ENCODE measurements at places on chromosomes 2 and 18.

DNA sequence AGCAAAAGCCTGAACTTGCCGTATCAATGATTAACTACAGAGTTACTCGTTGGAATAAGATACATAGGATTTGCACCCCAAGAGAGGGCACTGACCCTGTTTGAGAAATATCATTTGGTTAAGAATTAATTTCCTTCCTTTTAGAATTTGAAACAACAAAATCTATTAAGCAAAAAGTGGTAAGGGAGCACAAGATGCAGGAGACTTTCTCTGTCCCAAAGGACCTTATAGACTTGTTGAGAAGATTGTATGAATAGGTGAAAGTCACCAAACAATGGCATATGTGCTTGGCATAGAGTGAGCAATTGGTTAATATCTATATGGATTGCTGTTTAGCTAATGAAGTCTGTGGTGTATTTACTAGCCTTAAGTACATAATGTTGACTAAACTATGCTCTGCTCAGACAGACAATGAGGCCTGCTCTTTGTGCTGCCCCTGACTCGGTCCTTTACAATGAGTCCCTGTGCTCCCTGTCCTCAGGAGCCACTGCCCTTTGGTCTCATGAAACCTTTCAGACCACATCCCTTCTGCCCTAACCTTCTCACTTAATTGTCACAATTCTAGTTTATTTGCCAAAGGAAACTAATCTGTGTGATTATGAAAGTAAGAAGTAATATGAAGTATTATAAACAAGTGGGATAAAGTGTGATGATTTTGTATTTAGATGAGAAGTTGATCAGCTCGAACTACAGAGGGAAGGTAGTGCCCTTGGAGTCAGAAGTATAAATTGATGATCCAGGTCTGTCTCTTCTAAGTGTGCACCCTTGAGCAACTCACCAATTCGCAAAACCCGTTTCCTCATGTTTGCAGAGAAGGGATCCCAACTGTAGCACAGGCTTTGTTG, 21.2 kb upstream of the HNMT start:
- no peak for DNase-seq

- DNase-seq: peak; percentile 93
These were observed 43.1 kb downstream of the INPP4A start for GRCh38 chr2:98487806-98488189.

DNA sequence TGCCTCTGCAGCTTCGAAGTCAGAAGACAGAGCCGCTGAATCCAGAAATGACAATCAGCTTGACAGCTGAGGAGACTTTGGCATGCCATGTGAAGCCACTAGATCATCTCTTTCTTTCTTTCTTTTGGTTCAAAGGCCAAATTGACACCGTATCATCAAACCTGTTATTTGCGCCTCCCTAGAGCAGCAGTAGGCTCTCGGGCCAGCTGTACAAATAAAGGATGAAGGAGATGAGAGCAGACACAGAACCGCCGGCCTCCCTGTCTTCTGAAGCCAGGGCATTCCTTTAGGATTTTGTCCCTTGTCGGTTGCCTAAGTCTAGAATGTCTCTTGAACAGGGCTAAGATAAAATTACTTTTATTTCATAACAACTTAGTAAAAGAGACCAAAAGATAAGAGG, 36.8 kb downstream of the COL4A4 start:
- DNase-seq: no peak

GRCh38 chr2:60998628-60999545, 18.6 kb upstream of the PEX13 start:
- DNase-seq: peak; percentile 71

- no peak for DNase-seq
These were observed 30.4 kb upstream of the TNS1 start for GRCh38 chr2:218033208-218033589.

DNA sequence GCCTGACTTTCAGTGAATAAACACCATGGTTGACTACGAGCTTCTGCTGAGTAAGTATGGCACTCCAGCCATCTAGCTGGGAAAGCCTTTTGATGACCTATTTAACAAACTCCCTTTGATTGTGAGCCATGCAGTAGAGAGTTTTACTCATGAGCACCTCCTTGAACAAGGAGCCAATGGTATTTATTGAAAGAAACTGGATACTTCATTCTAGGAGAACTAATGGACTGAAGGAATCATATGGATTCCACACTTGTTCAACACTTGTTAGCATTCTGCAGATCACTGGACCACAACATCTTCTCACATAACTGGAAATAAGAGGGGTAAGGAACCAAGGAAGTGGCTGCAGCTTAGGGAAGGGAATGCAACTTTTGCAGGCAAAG, 320.9 kb upstream of the ETAA1 start:
- no peak for DNase-seq

- no peak for DNase-seq
These were observed 69.6 kb upstream of the RTN4 start for GRCh38 chr2:55119711-55120487.

DNA sequence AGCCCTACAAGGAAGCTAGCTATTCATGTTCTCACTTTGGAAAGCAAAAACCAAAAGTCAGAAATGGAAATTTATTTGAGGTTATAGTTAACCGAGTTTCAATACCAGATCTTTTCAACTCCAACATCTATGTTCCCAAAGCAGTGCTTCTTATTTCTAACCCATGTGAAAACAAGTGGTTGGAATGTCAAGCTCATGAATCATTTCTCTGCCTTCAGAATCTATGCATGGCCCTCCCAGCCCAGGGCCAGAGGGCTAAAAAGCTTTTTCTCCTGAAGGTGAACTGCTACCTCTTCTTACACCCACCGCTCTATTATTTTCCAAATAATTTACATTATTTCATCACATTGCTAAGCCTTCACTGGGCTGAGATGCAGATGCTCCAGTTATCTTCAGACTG, 158.4 kb downstream of the SP3 start:
- DNase-seq: no peak

GRCh38 chr2:232211743-232212686, 166.5 kb upstream of the ALPP start:
- peak; percentile 35 for DNase-seq

DNA sequence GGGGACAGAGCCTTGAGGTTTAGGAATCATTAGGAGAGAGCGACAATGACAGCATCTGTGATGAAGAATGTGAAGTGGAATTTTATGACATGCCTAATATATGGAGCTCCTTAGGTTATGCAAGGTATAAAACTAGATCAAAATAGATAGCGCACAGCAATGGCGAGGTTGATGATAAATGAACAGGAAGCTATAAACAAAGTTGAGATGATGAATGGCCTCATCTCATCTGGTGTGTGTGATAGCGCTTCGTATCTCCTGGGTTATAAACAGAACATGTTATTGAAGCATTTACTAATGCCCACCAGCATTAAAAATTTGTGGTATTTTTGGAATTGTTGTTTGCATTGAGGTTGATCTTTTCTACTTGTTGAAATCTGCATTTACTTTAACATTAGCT, 231.5 kb downstream of the LTBP1 start:
- no peak for DNase-seq
